A549 (cell line): ENCODE measurements at places on chromosomes 12 and 14.

- no peak for DNase-seq
These were observed 28.6 kb downstream of the SLC35F4 start for GRCh38 chr14:57837267-57837666.

GRCh38 chr12:3670083-3670620 lies 82.8 kb downstream of the CRACR2A start:
- DNase-seq = no peak

DNA sequence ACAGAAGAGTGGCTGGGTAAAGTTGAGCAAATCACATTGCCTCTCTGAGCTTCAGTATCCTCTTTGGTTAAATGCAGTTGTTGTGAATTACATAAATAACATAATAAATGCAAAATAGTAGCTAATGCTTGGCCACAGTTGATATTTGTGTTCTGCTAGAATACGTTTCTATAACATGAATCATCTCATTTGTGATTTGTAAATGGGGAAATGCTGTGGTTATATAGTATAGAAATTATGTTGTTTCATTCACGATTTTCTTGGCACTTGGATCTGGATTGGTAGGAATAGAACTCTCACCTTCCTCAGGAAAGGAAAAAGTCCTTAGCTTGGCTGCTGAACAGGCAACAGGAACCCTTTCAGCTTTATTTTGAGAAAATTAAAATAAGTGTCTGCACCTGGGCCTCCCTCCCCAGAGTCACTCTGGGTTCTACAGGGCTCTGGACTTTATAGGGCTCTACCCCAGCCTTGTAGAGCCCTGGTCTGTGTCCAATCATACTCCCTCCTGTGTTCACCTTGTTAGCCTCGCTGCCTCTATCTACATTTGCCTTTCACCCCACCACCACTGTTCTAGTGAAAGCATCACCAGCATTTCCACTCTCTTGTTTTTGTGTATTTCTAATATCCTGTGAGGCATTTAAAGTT lies 107.7 kb upstream of the BCAT1 start:
- no peak for DNase-seq

GRCh38 chr12:100199347-100200149 lies 1.1 kb upstream of the ACTR6 start:
- peak; percentile 73 for DNase-seq
